Trophoblast cell (in vitro differentiated cells and primary cell): ENCODE measurements at places on chromosomes 1 and 21.
A peak's percentile ranks its signal among the peaks of the same experiment; 100 is the strongest.

DNA sequence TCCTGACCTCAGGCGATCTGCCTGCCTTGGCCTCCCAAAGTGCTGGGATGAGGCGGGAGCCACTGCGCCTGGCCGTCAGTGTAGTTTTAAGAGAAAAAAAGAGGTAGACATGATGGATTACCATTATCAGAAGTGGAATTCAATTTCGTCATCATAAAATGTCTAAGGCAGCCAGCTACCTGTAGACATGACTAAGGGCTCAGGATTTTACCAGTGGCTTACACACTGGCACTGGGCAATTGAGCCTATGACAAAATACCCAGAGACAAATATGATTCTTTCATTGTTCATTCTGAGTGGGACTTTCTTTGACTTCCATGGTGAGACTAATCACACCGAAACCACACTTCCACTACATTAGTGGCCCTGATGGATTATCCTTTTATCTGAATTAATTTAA is 181.5 kb downstream of the GABPA start:
- DNase-seq = peak; percentile 84

DNA sequence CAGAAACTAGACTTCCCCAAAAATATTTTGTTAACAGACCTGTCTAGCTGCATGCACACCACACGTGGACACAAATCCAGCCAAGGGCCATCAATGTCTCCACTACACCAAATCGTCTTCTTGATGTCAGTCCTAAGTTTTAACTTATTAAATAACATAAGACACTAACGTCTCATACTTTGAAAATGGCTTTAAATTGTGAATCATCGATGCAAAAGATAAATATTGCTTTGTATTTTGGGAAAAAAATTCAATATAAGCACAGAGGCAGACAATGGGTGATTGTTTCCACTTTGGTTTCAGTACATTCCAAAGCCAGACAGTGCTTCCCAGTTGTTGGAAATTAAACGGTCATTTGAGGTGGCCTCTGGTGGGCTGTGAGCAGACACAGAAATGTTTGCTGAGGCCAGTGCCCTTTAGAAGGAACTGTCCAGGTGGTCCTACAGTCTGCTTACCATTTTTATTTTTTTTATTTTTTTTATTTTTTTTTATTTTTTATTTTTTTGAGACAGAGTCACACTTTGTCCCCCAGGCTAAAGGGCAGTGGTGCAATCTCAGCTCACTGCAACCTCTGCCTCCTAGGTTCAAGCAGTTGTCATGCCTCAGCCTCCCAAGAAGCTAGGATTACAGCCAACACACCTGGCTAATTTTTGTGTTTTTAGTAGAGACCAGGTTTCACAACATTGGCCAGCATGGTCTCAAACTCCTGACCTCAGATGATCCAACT is 1.8 kb upstream of the KIAA2013 start:
- peak; percentile 73 for DNase-seq

DNA sequence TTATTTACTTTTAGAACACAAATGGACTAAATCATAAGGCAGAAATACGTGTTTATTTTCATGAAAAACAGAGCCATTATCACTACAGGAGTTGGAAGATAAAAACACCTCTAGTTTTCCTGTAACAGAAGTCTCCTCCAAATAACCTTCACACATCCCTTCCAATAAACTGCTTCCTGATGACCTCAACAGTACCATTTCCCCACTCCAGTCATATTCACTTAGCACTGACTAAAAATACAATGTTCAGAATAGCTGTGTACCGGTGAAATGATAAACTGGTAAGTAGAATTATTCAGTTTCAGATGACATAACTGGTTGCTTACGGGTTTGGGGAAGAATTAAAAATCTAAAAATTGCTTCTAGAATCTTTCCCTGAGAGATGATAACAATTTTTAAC is 137.9 kb downstream of the DENND1B start:
- DNase-seq = no peak

GRCh38 chr1:151739590-151740355 is 18.5 kb downstream of the RIIAD1 start:
- peak; percentile 90 for DNase-seq

DNA sequence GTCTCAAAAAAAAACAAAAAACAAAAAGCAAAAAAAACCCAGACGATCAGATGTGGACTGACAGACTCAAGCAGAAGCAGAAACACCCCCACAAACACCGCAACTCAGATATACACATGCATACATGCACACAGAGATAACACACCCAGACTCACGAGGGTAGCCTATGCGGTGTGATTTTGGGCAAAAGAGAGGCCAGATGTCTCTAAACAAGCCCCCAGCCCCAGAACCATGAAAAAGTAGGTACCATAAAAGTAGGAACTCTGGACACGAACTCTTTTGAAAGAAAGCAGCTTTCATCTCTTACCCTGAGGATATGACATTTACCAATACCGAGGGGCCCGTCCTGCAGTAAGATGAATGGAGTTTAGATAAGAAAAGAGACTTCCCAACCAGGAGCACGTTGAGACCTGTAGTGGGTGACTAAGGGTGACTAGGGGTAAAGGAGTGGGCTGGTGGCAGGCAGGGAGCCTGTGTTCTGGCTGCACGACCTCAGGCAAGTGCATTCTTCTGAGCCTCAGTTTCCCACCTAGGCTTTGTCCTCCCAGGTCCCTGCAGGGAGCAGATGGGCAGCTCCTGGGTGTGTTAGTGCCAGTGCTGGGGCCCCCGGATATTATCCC is 1.5 kb upstream of the TINAGL1 start:
- no peak for DNase-seq

DNA sequence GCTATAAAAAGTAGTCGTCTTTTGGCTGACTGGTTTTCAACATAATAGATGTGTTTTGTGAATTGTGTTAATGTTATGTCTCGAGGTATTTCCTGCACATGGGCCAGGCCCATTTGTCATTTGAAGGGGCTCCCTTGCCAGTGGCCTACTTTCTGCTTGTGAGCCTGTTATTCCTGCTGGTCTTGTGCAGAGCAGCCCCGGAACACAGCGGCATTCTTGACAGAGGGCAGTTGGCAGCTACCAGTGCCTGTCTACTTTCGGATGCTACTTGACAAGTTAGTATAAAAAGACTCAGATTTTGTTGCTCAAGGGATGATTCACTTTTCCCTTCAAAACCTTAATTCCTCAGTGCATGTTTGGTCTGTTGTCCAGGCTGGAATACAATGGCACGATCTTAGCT is 28.5 kb downstream of the PGM1 start:
- no peak for DNase-seq

GRCh38 chr1:52159033-52159789 is 17.3 kb downstream of the ZFYVE9 start:
- peak; percentile 34 for DNase-seq

DNA sequence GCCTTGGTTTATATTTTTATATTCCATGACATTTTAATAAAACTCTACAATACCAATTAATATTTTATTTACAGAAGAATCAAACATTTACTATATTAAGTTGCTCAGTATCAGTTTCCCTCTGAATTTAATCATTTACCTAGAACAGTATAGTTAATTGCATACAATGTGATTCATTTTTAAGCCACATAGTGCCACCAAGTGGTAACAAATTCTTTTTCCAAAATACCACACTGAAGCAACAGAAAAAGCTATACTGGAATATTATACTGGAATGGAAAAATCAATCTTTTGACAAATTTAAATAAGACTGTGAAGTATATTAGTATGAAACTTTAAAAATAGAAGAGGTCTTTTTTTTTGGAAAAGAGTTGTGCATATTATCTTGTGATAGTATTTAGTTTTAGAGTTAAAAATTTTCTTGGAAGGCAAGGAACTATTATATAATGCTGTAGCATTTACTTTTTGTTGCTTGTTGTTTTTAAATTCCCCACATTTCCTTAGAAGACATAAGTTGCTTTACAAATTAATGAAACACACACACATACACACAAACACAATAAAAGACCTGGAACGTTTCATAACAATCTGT is 57.3 kb downstream of the ZNF644 start:
- DNase-seq = peak; percentile 49

- no peak for DNase-seq
These were observed 228.9 kb upstream of the ADGRL4 start for GRCh38 chr1:79235301-79236002.

- DNase-seq = no peak
These were observed 48.7 kb upstream of the KIF1B start for GRCh38 chr1:10161541-10162290.

GRCh38 chr1:209539576-209539975 is 43.9 kb upstream of the CAMK1G start:
- no peak for DNase-seq

GRCh38 chr1:86779308-86780191 is 75.2 kb downstream of the SH3GLB1 start:
- peak; percentile 33 for DNase-seq

DNA sequence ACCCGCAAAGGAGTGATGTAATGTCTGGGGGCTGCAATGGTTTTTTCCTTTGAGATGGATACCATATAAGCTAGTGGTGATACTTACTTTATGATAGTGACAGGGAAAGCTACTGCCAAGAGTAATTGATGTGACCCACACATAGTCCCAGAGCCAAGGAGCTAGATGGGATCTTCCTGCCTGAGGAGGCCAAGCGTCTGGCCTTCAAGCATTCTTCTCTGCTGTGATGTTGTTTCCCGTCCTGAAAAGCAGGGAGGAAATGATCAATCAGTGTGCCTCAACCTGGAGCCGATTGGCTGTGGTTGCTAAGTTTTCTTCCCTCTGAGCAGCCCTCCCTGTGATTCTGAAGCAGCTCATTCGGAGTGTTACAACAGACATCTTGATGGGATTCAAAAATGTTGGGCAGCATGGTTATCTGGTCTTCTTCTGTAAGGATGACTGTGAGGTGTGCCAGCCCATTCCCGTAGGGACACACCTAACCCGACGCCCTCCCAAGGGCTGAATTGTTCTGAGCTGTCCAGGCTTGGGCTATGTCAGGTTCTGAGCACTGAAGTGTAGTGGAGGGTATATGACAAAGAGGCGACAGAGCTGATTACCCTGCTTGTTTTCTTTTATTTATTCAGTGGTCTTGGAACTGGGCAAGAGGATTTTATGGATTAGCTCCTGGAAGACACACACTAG is 56.7 kb downstream of the UCK2 start:
- no peak for DNase-seq

GRCh38 chr1:158121604-158122254 is 59.0 kb upstream of the CD1D start:
- peak; percentile 27 for DNase-seq

DNA sequence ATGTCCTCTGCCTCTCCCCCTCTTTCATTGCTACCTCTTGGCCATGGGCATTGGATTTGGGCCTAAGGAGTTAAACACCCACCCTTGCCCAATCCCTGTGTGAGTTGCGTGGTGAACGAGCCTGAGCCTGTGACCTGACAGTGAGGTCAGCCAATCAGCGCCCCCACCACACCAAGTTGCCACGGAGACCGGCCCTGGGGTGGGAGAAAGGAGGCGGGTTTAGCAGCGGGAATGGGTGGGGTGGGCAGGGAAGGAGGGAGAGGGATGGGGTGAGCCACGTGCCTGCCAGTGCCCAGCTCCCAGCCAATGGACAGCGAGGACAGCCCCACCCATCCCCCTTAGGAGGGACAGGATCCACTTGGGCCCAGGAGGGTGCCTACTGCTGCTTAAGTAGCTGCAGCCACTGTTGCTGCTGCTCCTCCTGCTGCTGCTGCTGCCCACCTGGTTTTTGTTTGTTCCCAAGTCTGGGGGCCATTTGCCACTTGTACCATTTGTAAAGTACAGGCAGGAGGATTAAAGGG is 9.5 kb downstream of the ZBTB7B start:
- DNase-seq = no peak

DNA sequence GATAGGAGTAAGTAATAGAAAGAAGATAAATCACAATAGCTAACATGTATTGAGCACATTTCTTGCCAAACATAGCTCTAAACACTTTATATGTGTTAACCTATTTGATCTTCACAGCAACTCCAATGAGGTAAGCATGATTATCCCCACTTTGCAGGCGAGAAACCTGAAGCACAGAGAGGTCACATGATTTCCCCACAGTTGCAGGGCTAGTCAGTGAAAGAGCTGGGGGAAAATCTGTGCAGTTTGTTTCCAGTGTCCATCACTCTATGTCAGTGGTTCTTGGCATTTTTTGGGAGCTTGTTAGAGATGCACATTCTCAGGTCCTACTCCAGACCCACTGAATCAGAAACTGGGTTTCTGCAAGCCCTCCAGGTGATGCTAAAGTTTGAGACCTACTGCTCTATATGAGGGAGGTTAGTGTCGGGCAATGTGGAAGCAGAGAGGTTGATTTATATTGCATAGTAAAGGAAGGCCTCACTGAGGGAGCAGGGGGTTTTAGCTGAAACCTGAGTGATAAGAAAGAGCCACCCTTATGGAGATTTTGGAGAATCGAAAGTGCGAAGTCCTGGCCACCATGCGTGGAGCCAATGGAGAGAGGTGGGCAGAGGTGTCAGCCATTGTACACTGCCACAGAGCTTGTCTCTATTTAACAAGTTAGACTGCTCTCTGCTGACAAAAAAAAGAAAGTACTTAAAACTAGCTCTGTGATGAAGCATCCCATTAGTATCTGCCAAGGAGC is 20.9 kb downstream of the MCOLN3 start:
- peak; percentile 30 for DNase-seq

GRCh38 chr1:45246760-45247159 is 40.4 kb upstream of the ZSWIM5 start:
- peak; percentile 90 for DNase-seq

GRCh38 chr1:246170574-246171261 is 336.4 kb downstream of the SMYD3 start:
- no peak for DNase-seq

- no peak for DNase-seq
These were observed 66.8 kb upstream of the ACTL8 start for GRCh38 chr1:17688217-17688810.

- DNase-seq = no peak
These were observed 622.0 kb downstream of the KIF26B start for GRCh38 chr1:245776694-245777332.

GRCh38 chr1:203307641-203308126 is 2.4 kb downstream of the BTG2 start:
- DNase-seq = peak; percentile 20

GRCh38 chr1:193951984-193952383 is 765.6 kb upstream of the B3GALT2 start:
- DNase-seq = no peak

DNA sequence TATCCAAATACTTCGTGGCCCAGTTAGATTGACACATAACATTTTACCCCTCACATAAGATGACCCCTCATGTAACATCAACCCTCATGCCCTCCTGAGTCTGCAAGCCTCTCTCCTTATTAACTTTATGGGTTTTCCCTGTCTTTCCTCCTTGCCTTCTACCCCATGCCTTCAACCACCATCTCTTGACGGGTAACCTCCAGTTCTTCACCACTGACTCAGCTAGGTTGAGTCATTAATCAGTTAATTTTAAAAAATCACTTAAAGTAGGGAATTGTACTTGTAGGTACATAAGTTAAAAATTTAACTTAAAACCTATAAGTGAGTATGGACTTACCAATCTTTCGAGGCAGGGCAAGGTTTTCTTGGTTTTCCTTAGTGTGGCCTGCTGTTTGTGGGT is 330.7 kb downstream of the CAMTA1 start:
- DNase-seq = no peak

- DNase-seq = no peak
These were observed 46.4 kb upstream of the S1PR1 start for GRCh38 chr1:101190441-101190840.

DNA sequence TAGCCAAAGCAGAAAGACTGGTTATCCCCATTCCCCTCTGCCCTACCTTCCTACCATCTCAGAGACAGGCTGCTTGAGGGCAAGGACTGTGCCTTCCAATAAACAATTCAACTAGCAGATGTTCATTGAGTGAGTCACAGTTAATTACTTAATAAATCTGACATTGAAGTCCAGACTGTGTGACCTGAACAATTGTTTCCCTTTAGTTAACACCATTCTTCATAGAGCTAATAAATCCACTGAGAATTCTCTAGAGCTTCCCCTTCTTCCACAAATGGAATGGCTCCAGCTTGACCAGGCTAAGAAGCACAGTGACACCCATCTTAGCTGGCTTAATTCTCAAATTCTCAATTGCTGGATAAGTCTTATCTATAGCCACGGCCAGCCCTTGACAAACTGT is 61.9 kb upstream of the GJA5 start:
- peak; percentile 56 for DNase-seq
